Left hindlimb (tissue), 1 donor: ENCODE measurements at places on chromosomes 5 and 9.
A peak's percentile ranks its signal among the peaks of the same experiment; 100 is the strongest.

DNA sequence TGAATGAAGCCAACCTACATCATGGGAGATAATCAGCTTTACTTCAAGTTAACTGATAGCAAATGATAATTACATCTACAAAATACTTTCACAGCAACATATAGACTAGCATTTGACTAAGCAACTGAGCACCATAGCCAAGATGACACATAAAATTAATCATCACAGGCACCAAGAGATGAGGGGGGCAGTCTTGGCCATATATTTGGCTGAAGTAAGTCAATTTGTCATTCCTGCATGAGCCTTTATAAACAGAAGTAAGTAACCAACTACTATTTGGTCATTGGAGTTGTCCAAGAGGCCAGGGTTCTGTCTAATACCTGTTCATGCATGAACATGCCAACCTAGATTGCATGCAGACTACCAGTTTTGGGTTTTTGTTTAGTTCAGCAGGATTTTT is 53.6 kb downstream of the PDCD1LG2 start:
- DNase-seq: no peak

DNA sequence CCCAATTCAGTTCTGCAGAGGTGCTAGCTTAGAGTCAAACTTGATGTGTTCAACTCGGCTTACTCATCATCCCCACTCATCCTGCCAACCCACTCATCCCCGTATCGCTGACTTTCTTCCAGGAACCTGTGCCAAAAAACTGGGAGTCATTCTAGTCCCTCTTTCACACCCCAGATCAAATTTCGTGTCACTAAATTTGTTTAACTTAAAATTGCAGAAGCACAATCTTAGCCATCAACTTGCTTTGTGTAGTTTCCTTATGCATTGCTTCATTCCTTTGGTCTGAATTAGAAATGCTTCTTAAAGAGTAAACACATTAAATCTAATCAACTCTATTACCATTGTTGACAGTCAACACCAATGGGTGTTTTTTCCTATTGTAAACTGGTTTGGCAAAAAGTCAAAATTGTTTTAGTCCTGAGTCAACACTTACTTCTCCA is 162.4 kb downstream of the TTC39B start:
- DNase-seq: no peak

DNA sequence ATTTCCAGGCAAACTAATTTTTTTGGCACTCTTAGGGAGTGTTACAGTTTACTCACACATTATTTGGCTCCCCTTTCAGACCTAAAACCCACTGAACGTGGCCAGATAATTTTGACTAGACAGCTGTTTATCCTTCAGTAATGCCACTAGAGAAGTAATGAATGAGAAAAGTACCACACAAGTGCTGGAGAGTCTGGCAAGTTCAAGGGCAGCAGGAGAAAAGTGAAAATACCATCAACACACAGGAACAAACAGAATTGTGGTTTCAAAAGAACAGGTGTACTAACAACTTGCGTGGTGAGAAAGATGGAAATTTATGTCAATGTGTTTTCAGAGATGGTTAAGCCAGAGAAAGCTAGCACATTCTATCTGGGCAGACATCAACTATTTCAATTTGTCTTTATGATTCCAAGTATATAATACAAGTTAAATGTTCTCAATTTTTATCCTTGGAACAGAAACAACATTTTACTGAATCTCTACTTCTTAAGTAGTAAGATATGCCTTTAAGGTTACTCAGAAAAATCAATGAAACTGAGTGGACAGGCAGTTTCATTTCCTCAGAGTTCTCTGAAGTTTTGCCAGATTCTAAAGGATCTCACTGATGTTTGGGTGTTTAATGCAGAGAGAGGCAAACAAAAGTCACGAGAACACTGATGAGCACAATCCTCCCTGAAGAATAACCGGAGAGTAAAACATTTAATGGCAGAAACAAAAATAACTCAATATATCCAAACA is 91.0 kb downstream of the ARSB start:
- DNase-seq: no peak

- DNase-seq: no peak
Measured at GRCh38 chr9:77978086-77978781, 53.4 kb downstream of the GNAQ start.

GRCh38 chr5:164652276-164652660 is 1146.8 kb downstream of the MAT2B start:
- DNase-seq: no peak

DNA sequence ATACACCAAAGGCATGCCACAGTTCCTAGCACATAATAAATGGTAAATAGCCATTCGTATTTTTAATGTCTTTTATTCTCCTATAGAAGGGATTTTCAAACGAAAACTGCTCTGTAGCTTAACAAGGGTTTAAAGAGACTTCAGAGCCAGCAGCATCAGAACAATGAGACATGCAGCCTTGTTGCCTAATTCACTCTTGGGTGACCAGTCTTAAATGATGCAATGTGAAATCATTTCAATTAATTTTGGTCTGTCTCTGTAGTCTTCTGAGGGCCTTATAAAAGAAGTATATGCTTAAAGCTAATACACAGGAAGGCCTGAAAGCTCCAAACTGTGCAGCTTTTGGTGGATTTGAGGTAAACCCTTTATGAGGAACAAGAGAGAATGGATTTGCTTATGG is 888.8 kb upstream of the WWC1 start:
- DNase-seq: no peak

- DNase-seq: no peak
Measured at GRCh38 chr9:116372081-116372673, 218.6 kb downstream of the PAPPA start.

- peak; percentile 34 for DNase-seq
Measured at GRCh38 chr9:27864644-27865438, 291.6 kb upstream of the C9orf72 start.

- DNase-seq: no peak
Measured at GRCh38 chr5:9015937-9016270, 530.0 kb downstream of the SEMA5A start.

GRCh38 chr9:131179561-131180219 is 54.3 kb downstream of the NUP214 start:
- no peak for DNase-seq

DNA sequence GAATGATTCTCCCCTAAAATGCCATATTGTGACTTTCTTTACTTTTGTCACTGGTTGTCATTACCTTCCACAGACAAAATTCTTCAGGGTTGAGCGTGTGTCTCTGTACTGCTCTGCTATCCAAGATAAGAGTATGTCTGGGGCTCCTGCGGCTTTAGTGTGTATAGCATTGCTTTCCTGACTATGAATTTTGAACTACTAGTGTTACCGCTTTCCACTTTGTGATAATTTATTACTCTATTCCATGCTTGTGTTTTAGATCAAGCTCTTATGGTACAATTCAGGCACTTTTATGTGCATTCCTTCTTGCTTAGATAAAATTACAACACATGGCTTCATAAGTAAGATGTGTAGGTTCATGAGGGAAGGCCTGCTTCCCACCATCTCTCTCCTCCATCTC is 51.5 kb upstream of the MEF2C start:
- DNase-seq: no peak

GRCh38 chr5:53364061-53364460 is 116.4 kb upstream of the FST start:
- DNase-seq: no peak

DNA sequence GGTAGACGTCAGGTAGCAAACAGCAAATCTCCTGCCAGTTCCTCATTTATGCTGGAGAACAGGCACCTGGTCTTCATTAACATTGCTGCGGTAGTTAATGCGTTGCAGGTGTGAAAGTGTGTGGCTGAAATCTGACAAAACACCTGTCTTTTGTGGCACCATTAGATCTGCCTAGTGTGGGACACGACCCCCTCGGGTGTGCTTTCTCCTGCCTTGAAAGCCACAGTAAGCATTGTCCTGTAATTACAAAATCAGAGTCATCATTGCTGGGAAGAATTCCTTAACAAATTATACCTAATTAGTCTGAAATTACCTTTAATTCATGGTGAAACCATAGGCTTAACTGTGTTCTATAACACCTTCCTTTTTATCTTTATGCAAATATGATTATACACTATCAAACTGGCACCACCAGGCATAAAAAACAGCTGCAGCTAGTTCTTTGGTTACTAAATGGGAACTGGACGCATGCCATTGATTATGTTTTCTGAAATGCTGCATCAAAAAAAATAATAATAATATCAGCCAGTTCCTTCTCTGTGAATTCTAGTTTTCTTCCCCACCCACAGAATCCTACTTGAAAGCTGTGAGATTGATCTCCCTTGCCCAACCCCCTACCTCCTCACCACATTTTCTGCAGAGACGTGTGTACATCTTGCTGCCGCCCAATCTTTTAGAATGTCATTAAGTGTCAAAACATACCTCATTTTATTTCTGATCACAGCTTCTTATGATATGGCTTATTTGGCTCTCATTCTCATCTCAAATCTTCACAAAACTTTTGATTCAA is 374.0 kb downstream of the NFIB start:
- DNase-seq: no peak

- DNase-seq: no peak
Measured at GRCh38 chr5:180348336-180348735, 4.8 kb downstream of the GFPT2 start.

- no peak for DNase-seq
Measured at GRCh38 chr9:123350590-123351310, 5.2 kb upstream of the CRB2 start.

DNA sequence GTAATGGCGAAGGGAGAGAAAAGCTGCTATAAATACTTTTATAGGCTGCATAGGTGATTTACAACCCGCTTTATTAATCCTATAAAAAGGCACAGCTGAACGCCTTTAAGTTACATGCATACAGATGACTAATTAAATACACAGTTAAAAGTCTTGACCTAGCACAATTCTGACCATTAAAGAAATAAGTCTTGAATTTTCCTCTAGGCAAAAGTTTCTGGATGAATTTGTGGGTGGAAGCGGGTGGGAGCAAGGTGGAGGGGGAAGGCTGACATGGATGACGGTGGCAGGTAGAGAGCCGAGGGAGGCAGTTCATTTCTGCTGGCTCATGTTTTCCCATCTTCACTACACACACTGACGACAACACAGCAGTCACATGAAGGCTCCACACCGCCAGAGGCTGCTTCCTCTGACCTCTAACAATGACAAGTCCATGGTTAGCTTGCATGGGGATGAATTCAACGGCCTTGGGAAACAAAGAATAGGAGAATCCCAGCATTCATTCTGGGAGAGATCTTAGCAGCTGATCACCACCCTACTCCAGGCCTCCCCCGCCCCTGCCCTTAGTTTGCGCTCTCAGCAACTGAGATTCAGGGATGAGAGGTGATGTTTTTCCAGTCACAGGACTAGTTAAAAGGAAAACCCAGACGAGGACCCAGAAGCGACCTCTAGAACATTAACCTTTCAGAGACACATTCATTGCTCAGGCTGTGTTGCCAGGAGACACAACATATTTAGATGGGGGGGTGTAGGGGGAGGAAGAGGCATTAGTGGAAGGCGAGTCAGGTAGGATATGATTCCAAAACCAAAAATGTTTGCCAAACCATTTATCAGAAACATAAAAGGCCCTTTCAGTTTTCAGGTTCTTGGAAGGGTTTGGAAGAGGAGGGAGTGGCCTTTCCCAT is 329.3 kb downstream of the PIK3R1 start:
- no peak for DNase-seq

DNA sequence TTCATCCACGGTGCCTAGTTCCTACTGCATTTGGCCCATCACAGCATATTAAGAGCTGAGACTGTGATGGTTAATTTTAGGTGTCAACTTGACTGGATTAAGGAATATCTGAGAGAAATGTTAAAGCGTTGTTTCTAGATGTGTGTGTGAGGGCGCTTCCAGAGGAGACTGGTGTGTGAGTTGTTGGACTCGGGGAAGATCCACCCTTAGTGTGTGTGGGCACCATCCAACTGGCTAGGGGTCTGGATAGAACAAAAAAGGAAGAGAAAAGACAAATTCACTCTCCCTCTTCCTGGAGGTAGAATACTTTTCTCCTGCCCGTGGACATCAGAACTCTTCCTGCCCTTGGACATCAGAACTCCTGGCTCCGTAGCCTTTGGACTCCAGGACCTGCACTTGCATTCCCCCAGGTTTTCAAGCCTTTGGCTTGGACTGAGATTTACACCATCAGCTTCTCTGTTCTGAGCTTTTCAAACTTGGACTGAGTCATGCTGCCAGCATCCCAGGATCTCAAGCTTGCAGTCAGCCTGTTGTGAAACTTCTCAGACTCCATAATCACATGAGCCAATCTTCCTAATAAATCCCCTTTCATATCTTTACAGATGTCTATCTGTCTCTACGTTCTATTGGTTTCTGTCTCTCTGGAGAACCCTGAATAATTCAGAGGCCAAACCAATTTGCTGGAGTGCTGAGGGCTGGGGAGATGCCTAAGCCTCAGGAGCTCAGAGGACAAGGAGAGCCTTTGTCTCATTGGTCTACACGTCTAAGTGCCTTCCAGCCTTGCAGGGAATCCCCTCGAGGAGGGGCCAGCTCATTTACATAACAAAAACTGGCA is 164.5 kb downstream of the DCP2 start:
- no peak for DNase-seq

DNA sequence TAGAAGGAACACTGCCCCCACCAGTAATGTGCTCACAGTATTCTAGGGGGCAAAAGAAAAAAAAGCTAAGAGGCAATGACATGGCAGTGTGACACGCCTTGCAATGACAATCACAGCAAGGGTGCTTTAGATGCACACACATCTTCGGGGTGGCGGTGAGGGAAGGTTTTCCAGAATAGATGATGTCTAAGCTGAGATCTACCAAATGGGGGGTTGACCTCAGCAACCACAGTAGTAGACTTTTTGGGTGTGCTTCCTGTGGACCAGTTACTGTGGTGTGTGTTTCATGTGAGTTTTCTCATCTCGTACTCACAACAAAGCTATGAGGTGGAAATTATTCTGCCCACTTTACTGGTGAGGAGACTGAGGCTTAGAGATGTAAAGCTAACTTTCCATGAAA is 10.2 kb upstream of the IL12B start:
- no peak for DNase-seq

DNA sequence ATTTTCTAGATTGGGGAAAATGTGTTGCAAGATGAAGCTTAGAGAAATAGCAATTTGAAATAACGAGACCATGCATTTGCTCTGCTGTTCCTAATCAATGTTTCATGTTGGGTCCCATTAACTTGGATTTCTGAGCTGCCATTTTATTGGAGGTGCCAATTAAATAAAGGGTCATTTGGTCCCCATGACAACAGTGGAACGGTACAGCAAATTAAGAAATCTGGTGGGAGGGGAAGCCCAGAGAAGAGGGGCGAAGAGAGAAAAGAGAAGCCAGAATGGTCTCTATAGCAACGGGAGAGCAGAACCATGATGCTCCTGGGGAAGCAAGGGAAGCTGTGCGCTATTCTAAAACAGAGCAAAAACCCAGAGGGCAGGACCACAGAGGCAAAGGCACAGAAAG is 120.2 kb downstream of the ENTREP1 start:
- DNase-seq: no peak

- DNase-seq: no peak
Measured at GRCh38 chr9:26210338-26210851, 532.2 kb upstream of the TUSC1 start.
